ENCODE measurements at places on chromosomes 5 and 9.

- DNase-seq = no peak
Measured at GRCh38 chr9:91522481-91522880, 98.8 kb upstream of the NFIL3 start.

DNA sequence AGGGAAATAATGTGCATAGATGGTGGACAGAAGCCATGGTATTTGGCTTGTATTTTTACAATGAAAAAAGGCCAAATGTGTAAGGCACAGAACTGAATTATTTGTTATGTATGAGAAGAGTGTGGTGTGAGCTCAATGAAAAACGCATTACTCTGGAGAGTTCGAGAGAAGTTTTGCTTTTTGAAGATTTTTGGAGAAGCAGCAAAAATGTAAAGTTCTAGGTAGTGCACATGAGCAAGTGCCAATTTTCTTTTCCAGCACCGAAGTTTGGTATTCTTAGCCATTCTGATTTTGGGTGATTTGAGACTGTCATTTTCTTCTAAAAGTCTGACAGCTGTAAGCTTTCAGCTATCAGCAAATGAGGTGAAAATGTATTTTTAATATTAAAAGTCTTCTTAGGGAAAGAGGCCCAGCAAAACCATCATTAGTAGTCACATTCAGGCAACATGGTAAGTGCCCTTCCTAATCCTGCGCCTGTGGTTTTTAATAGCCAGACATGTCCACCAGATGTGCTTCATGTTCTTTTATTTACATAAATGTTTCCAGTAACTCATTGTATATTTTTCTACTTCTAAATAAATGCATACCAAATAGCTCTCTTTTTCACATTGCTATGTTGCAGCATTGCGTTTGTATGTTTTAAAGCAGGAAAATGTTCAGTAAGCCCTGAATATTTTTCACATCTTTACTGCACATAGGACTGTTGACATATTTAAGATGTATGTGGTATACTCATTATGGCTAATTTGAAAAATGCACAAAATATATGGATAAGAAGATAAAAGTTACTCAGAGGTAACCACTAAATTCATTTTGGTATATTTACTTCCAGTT is 50.4 kb downstream of the RASGRF2 start:
- no peak for DNase-seq

- DNase-seq = no peak
Measured at GRCh38 chr5:59833448-59833847, 60.1 kb downstream of the PDE4D start.

DNA sequence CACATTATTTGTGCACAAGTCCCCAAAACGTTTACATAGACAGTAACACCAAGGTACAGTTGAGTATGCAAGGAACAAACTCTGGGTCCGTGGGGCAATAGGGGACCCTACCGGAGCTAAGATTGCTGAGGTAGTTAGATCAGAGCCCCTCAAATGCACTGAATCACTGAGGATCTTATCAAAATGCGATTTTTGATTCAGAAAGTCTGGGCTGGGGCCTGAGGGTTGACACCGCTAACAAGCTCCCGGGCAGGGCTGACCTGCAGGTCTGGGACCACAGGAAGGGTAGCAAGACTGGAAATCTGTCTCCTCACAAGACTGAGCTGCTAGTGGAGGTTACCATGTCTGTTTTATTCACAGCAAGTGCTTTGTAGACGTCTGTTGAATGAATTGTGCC is 1.8 kb upstream of the IL3 start:
- DNase-seq = no peak

DNA sequence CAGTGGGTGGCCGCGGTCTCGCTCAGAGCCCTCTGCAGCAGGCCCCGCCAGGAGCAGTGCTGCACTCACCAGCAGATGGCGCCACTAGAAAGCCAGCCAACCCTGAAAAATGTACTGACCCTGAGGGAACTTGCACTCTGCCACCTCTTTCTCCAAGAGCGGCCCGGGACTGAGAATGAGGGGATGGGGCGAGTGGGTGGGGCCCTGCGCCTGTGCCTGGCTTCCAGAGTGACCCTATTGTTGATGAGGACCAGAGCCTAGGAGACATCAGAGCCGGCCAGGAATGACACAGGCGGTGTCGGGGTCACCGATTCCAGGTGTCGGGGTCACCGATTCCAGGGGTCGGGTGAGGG is 2.9 kb upstream of the IL17B start:
- peak; percentile 71 for DNase-seq

GRCh38 chr9:15843316-15843715 is 290.5 kb downstream of the CCDC171 start:
- no peak for DNase-seq

GRCh38 chr5:169013208-169013728 is 287.7 kb downstream of the SLIT3 start:
- no peak for DNase-seq

GRCh38 chr9:93124793-93125192 is 9.3 kb downstream of the NINJ1 start:
- no peak for DNase-seq

DNA sequence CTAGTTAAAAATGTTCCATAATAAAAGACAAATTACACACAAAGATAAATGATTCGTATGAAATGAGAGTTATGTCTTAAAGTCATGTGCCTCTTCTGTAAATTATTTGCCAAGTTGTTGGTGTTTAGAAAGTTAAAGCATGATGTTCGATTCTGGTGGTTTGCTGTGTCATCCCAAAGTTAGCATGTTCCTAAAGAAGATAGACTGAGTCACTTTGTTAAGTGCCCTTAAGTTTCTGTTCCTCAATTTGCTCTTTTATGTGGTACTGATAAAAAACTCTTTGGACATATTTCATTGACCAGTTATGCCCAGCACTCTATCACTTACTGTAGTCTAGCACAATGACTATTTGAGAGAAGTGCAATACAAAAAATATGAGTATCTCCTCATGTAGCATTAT is 366.9 kb upstream of the ZNF608 start:
- DNase-seq = no peak

DNA sequence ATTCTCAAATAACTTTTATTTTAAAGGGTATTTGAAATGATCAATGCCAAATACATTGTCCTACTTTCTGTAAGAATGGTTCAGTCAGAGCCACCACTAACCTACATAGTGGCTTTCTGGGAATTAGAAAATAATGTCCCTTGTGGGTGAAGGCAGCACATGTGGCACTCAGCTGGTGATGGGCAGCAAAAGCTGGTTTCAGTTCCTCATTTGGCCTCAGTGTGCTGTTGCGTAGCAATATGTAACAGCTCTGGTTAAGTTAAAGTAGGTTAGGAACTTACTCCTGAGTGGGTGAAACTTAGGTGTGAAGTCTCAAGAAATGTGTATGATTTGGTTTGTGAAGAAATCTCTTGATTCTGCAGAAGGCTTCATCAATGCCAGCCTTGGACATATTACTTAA is 99.6 kb upstream of the SPEF2 start:
- no peak for DNase-seq

DNA sequence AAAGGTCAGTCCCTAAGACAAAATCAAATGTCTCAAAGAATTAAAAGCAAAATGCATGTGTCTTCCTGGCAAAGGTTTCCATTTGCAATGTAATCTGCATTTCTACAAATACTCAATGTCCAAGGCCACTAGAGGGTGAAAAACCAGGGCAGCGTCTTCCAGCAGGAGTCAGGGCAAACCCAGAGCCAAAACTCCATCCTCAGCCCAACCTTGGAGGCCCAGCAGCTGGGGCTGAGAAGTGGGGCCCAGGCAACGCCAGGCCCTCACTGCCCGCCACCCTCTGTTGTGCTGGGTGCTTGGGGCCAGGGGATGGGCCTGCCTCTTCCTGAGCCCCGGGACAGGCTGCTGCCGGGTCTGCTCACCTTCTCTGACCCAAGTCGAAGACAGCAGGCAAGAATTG is 200.1 kb downstream of the PAX5 start:
- DNase-seq = no peak

DNA sequence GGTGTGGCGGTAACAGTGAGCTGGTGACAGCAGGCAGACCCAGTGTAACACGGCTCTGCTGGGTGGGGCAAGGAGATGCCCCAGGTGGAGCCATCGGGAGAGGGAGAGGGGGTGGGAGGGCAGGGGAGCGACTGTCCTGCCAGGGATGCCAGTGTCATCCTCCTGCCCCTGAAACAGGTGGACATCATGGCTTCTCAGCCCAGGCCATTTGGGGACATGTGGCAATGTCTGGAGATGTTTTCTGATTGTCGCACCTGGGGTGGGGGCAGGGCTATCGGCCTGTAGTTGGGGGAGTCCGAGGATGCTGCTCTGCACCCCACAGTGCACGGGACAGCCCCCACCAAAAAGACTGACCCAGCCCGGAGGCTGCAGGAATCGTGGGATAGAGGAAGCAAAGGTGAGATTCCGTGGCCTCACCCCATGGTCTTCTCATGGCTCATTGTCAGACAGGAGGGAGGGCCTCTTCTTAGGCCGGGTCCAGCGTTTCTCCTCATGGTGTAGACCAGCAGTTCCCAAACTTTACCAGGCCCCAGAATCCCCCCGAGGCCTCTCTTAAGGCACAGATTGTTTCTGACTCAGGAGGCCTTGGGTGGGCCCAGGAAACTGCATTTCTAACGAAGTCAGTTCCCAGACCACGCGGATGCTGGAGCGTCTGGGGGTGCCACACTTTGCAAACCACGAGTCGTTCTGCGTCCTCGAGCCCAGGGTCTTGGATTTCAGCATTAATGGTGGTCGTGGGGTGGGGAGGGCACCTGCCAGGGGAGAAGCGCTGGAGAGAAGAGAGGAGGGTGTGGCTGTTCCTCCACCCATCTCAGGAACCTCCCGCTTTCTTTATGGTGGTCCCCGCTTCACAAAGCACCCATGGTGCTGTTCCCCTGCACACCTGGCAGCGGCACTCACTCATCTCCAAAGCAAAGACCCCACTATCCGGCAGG is 11.0 kb downstream of the COL5A1 start:
- no peak for DNase-seq

DNA sequence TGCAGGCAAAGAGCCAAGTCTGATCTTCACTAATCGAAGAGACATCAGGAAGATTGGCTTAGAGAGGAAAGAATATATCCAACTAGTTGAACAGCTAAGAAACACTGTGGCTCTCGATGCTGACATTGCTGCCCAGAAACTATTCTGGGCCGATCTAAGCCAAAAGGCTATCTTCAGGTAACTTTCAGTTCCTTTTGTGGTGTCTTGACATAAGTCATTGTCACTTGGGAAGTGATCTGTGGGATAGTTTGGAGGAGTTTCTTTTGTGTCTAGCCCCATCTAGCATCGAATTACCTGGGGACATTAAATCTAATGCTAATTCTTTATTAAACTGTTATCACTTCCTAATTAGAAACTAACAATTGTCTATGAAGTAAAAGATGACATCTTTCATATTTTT is 24.0 kb downstream of the VLDLR start:
- DNase-seq = no peak

DNA sequence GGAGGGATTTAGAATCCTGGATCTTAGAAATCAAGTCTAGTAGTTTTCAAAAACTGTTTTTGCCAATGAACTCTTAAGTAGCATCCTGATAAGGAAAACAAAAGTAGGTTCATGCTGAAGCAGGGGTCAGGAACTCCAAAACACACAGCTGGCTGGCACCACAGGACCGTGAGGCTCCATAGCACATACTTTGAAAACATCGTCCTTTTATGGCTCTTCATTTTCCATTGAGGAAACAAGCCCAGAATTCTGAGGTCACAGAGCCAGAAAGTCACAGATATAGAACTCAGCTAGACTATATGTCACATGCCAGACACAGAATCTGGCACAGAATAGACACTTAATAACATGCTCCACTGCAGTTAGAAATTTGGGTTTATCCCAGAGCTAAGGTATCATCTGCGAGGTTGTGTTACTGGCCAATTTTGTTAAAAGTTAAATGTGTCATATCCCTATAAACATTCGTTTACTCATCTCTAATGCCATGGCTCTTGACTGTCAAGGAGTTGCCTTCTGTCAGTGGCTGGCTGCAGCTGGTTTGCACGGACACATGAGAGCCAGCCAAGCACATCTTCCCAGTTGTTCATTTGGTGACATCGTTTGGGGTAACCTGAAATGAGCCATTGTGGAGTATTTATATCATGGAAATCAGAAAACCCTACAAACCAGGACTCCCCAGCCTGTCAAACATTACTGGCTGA is 58.8 kb downstream of the FAM78A start:
- no peak for DNase-seq

DNA sequence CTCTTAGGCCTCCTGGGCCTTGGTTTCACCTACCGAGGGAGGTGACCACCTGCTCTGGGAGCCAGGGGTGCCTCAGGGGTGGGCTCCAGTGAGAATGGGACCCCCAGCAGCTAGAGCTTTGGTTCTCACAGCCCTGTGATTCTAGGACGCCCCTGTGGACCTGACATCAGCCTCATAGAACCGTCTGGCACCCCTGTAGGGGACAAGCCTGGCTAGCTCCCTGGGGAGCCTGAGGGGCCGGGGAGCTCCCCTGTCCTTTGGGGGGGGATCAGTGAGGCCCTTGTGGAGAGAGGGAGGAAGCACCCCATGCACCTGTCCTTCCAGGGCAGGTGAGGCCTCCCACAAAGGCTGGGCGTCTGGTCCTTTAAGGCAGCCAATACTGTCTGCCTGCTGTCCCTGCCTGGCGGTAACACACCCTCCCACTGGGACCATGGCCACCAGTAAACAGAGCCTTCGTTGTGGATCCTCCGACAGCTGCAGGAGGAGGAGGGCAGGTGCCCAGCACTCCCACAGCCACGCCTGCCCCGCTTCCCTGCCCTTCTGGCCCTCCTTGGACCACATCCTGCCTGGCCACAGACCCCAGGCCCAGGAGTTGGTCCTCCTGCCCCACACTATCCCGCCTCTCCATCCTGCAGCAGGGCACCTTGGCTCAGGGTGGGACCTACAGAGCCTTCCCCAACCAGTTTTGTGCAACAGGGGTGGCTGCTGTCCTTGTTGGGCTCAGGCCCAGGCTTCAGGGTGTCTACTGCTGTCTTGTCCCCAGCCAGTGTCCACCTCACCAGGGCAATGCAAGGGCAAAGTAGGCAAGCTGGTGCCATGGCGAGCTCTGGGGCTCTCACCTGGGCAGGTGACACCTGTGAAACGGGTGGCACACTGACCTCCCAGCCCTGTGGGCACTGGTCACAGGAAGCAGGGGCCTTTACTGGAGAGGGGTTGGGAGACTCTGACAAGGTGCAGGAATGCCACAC is 3.0 kb upstream of the TUBB4B start:
- DNase-seq = no peak

- no peak for DNase-seq
Measured at GRCh38 chr5:80041527-80041926, 6.4 kb downstream of the THBS4 start.
